ENCODE measurements at places on chromosomes 3 and 15.
A peak's percentile ranks its signal among the peaks of the same experiment; 100 is the strongest.

DNA sequence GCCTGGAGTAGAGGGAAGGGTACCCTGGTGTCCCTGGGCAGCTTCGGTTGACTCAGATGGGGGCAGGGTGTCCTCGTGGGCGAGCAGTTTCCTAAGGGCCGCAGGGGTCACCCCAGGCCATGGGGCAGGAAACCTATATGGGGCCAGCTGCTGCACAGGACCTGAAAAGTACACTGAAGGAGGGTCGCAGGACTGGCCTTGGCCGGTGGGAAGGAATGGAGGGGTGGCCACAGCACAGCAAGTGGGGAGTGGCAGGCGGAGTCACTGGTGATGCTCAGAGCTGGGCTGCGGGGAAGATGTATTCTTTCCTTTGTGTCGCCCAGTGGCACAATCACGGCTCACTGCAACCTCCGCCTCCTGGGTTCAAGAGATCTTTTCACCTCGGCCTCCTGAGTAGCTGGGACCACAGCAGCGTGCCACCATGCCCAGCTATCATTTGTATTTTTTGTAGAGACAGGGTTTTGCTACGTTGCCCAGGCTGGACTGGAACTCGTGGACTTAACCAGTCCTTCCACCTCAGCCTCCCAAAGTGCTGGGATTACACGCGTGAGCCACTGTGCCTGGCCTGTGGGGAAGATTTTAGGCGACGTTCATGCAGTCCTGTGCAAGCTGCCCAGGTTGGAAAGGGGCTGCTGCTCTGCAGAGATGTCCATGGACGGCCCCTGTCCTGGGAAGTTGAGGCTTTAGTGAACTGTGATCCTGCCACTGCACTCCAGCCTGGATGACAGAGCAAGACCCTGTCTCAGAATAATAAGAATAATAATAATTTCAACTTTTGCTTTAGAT lies 57.2 kb downstream of the EFCAB12 start:
- DNase-seq = no peak

DNA sequence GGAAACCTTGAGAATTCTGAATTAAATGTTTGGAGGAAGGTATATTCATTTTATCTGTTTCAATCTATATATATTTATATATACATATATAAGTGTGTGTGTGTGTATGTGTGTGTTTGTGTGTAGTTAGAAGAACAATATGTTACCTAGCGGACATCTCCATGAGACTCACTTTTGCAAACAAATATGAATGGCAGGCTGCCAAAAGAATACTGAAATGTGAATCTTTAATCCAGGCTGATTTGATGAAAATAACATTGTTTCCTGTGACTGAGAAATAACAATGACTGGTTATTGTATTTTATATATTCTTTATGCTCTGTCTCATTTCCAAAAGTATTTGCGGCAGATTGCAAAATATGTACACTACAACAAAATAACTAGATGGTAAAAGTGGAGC lies 255.5 kb upstream of the TGFBR2 start:
- DNase-seq = no peak

DNA sequence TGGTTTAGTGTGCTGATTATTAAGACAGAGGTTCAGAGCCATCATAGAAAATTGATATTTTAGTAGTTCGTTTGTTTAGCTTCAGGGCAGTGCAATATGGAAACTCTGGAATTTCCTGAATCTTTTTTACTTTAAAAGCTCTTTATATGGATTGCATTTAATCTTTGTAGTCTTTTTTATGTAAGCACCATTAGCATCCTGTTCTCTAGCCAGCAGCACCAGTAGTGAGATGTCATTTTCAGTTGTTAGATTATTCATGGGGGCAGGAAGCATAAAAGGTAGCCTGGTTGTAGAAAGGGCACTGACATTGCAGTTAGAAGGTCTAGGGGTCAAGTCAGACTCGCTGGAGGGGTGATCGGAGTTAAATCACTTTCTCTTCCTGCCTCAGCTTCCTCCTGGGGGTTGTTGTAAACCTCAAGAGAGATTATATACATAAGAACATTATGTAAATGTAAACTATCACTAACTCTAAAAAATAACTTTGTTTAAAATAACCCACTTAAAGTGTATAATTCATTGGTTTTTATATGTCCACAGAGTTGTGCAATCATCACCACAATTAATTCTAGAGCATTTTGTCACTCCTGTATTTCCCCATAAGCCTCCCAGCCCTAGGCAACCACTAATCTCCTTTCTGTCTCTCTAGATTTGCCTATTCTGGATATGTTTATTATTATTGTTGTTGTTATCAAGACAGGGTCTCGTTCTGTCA lies 31.4 kb upstream of the ITPKA start:
- no peak for DNase-seq

- DNase-seq = no peak
Observed at GRCh38 chr15:58212909-58213526, 74.8 kb downstream of the AQP9 start.

DNA sequence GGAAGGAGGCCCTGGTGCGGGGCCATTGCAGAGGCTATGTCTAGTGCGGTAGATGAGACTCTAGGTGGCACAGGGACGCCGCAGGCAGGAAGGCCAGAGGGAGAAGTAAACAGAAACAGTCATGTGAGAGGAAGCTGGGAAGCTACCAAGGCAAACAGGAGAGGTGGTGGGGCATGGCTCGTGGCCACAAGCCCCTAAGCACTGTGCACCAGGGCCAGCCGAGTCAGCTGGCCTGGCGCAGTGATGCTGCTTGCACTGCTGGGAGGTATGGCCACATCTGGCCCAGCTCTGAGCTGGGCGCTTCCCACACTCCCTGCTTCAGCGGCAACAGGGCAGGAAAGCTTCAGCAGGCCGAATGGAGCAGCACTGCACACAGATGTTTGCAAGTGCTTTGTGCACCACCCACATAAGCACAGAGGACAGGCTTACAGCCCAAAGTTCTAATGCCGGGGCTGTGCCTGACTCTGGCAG lies 76.6 kb downstream of the SRGAP3 start:
- no peak for DNase-seq

DNA sequence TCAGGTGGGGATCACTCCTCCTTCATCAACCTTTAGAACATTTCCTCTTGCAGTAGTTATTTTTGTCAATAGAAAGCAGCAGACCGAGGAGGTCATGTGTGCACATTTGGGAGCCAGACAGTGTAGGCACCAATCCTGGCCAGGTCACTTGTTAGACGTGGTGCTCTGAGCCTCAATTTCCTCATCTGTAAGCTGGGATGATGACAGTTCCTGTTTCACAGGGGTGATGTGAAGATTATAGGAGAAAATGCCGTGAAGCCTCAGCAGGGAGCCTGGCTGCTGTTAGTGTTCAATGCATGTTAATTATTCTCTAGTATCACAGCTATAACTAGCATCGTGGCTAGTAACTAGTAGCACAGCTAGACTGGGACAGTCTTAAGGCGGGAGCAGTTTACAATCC lies 64.7 kb downstream of the ATP2B2 start:
- DNase-seq = no peak

GRCh38 chr3:48301800-48302166 lies 31.7 kb downstream of the SPINK8 start:
- no peak for DNase-seq

DNA sequence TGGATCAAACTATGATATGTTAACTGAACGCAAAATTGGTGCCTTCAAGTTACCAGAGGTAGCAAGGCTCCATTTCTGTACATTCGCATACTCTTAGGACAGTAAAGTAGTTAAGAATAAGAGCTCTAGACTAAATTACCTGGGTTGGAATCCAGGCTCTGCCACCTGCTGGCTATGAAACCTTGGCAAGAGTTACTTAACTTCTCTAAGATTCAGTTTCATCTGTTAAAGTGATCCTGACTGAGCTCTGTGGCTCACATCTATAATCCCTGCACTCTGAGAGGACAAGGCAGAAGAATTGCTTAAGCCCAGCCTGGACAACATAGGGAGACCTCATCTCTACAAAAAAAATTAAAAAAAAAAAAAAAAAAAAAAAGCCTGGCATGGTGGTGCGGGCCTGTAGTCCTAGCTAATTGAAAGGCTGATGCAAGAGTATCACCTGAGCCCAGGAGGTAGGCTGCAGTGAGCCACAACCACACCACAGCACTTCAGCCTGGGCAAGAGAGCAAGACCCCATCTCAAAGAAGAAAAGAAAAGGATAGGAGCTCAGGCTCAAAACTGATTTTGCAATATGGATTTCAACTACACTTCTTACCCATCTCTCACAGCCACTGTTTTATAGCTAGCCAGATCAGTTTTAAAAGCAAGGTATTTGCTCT lies 21.3 kb downstream of the GSK3B start:
- no peak for DNase-seq

DNA sequence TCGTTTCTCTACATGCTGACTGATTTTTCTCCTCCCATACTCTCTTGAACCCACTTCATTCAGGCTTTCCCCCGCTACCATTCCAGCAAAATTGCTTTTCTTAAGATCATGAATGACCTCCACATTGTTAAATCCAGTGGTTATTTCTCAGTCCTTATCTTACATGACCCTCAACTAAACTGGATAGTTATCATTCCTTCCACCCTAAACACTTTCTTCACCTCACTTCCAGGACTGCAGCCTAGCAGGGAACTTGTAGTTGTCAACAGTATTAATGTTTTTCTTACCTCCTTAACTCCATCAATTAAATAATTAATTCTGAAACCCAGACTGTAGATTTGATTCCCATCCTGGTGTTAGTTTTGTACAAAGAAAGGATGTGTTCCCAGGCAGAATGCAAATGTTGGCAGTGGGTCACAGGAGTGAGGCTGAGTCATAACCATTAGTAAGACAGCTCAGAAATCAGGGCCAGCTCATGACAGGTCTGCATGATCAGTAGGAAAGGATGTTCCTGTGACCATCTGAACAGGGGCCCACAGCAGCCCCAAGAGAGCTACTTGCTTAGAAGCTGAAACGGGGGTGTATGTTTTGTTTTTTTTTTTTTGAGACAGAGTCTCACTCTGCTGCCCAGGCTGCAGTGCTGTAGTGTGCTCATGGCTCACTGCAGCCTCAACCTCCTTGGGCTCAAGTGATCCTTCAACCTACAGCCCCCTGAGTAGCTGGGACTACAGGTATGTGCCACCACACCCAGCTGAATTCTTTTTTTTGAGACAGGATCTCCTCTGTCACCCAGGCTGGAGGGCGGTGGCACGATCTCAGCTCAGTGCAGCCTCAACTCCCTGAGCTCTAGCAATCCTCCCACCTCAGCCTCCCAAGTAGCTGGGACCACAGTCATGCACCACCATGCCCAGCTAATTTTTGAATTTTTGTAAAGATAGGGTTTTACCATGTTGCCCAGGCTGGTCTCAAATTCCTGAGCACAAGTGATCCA lies 9.1 kb downstream of the BCL2L10 start:
- no peak for DNase-seq

DNA sequence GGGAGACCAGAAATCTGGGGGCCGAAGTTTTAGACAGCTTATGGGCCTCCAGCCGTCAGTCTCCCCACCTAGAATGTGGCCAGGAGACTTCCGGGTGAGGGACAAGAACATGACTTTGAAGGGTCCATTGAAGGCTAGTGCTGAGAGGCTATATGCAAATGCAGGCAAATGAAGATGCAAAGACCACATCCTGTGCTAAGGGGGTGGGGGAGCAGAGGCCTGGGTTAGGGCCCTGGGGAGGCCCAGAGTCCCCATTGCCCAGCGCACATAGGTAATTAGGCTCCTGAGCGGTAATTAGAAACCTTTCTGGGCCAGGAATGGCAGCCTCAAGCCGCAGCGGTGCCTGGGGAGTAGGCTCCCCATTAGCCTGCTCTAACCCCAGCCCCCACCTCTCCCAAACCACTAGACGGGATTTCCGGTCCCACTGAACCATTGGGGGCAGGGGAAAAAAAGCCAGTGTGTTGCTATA lies 6.8 kb downstream of the CSK start:
- DNase-seq = no peak

GRCh38 chr15:89107984-89108383 lies 19.7 kb downstream of the ABHD2 start:
- DNase-seq = no peak

GRCh38 chr3:18438586-18438985 lies 13.4 kb upstream of the SATB1 start:
- DNase-seq = peak; percentile 39

DNA sequence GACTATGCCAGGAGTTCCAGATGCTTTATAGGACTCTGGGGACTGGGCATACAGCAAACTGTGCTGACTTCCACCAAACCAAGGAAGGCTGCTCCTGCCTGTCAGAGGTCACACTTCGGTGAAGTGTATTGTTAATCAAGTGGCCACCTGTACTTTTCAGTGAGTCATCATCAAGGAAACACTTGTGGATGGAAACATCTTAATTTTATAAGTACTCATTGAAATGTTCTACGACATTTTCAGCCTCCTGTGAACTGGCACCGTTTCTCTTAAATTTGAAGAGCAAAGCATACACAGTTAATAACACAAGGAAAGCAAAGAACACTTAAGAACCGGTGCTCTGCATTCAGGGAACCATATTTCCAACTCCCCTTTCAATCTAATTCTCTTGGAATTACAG lies 801.7 kb upstream of the DPPA4 start:
- no peak for DNase-seq

- no peak for DNase-seq
Observed at GRCh38 chr3:124832782-124833709, 54.1 kb downstream of the ITGB5 start.

- no peak for DNase-seq
Observed at GRCh38 chr15:39752246-39752645, 30.4 kb downstream of the FSIP1 start.

DNA sequence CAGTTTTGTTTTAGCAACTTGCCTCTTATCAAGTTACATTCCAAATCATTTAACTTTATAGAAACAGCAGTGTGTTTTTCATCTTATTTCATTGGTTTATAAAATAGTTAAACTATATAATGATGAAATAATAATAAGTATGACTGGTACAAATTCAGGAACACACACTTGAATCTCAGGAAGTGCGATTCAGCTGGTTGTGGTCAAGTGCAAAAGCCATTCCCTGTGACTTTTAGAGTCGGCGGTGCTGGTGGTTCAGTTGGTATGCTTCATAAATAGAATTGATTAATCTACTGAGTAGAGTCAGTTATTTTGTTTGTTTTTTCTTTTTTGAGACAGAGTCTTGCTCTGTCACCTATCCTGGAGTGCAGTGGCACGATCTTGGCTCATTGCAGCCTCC lies 22.7 kb downstream of the SACM1L start:
- no peak for DNase-seq

GRCh38 chr3:23457697-23458096 lies 254.6 kb downstream of the UBE2E2 start:
- DNase-seq = no peak
